GM10248 (cell line): ENCODE measurements at places on chromosomes 5 and 9.

DNA sequence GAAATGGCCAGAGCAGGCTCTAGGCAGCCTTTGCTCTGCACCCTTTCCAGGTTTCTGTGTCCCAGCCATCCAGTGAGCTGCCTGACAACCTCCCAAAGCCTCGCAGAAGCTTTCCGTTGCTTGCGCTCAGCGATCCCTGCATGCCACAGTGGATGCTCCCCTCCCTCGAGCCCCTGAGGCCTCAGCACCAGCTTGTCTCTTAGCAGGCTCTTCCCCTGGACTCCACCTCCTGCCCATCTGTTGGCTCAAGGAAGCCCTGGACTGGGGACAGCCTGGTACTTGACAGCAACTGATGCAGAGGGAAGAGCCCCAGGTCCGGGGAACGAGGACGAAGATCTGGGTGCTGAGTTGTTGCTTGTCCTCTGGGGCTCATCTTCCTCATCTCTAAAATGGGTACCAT lies 23.2 kb downstream of the TSPAN17 start:
- DNase-seq = no peak

GRCh38 chr9:136541709-136542108 lies 4.1 kb downstream of the NOTCH1 start:
- no peak for DNase-seq

GRCh38 chr5:2761921-2762488 lies 10.5 kb upstream of the IRX2 start:
- no peak for DNase-seq

- DNase-seq = no peak
These were observed 340.7 kb downstream of the TLE4 start for GRCh38 chr9:79912318-79913070.

GRCh38 chr5:73352649-73353230 lies 95.8 kb downstream of the FOXD1 start:
- DNase-seq = no peak

DNA sequence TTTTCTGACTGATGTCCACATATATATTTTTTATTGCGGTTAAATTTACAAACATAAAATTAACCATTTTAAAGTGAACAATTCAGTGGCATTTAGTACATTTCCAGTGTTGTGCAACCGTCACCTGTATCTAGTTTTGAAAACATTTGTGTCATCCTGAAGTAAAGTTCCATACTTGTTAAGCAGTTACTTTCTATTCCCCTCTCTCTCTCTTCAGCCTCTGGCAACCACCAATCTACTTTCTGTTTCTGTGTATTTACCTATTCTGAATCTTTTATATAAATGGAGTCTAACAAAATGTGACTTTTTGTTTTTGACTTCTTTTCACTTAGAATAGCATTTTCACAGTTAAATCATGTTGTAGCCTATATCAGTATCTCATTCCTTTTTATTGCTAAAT lies 480.1 kb upstream of the SMARCA2 start:
- DNase-seq = no peak

DNA sequence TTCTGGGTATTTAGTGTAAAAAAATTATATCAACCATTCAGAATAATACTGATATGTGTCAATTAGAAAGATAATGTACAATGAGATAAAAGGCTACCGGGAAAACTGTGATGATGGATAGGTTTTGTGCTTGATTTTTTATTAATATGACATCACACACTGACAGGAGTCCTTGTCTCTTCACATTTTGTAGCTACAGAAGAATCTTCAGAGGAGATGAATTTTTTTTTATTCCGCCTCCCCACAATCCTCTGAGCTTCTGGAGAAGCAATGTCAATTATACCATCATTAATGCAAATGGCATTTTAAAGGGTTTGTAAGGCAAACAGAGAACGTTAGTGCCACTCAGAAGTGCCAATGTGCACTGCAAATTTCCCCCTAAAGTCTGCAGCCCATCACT lies 131.7 kb upstream of the CCNG1 start:
- DNase-seq = no peak

DNA sequence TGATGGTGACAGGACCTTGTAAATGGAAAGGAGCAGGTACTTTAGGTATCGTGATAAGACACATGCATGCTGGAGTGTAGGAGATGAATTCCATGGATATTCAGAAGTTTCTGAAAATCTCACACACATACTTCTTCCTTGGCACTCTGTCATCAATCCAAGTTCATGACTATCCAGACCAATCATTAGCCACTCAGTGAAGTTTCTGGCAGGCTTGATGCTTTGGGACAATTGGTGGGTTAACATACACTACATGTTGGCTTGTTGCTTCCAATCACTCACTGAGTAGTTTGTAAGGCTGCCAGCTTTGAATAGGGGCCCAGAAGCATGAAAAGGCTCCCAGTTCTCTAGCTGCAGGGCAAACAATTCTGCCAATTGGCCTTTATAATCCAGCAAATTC lies 147.6 kb downstream of the CEMIP2 start:
- no peak for DNase-seq

- no peak for DNase-seq
These were observed 45.5 kb downstream of the PUM3 start for GRCh38 chr9:2798423-2798822.

- peak; percentile 26 for DNase-seq
These were observed 33.4 kb downstream of the TMEM252 start for GRCh38 chr9:68507130-68507805.

- no peak for DNase-seq
These were observed 180.7 kb downstream of the KDM4C start for GRCh38 chr9:6938447-6938846.

DNA sequence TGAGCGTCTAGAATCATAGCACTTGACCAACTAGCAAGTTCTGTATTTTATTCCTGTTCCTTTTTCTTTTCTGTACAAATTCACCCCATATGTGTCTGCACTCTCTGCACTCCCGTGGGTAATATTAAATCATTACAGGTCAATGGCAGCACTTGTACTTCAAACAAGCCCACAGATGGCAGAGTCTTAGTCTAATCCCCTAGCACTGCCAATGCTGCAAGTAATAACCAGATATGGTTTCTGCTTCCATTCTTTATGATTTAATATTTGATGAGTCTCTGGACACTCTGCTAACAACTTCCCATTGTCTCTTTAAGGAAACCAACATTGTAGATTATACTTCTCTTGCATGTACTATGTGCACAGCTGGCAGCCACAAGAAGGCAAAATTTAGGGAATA lies 343.8 kb upstream of the CHD1 start:
- DNase-seq = no peak

DNA sequence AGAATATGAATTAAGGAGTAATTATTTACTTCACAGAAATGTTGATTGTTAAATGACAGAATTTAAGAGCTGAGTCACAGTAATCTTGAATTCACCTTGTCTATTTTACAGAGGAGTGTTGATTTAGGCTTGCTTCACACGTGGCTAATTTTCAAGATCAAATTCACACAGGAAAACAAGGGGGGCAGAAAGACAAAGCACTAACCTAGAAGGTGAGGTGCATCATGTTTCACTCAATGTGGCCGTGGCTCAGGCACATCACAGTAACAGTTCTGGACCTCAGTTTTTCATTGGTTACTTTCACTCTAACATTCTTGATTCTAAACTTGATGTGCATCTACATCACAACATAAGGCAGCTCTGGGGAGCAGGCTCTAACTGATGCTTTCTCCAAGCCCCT lies 69.6 kb upstream of the GNAQ start:
- DNase-seq = no peak

- DNase-seq = no peak
These were observed 811 bp upstream of the ARRDC3 start for GRCh38 chr5:91383956-91384300.

DNA sequence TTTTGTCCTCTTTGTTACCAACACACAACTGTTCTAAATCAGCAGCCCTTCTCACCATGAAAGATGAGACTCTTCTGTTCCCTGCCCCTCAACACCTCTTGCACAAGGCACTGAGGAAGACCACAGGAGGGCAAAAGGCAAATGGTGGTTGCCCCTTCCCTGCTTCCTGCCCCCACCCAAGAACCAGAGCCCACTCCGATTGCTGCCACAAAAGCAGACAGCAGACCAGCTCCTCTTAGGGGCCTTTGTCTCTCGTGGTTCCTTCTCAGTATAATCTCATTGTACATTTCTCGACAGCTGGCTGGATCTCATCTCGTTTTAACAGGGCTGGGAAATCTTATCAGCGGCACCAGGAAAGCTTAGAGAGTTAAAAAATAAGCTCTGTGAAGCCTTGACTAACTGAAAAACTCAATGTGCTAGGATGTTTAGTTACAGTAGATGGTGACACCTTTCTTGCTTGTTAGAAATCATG lies 1.1 kb downstream of the MVB12B start:
- no peak for DNase-seq

GRCh38 chr9:17725399-17726010 lies 146.6 kb downstream of the SH3GL2 start:
- no peak for DNase-seq

DNA sequence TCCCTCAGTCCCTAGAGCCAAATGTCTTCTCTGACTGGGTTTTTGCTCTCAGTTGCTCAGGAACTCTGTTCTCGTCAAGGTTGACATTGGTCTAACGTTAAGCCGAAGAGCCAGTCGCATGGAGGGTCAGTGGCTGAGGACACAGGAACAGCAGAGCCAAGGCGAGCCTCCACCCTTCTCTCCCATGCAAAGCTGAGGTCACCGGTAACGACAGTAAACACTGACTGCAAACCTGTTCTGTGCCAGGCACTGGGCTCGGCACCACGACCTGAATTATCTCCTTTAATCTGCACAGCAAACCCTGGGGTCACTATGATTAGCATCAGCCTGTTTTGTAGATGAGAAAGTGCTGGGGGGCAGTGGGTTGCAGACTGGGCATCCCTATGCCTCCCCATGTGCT lies 171.0 kb downstream of the COL23A1 start:
- no peak for DNase-seq

- DNase-seq = no peak
These were observed 109.9 kb downstream of the RFX3 start for GRCh38 chr9:3415906-3416305.

- no peak for DNase-seq
These were observed 528.0 kb upstream of the SEMA6A start for GRCh38 chr5:117102591-117102990.

DNA sequence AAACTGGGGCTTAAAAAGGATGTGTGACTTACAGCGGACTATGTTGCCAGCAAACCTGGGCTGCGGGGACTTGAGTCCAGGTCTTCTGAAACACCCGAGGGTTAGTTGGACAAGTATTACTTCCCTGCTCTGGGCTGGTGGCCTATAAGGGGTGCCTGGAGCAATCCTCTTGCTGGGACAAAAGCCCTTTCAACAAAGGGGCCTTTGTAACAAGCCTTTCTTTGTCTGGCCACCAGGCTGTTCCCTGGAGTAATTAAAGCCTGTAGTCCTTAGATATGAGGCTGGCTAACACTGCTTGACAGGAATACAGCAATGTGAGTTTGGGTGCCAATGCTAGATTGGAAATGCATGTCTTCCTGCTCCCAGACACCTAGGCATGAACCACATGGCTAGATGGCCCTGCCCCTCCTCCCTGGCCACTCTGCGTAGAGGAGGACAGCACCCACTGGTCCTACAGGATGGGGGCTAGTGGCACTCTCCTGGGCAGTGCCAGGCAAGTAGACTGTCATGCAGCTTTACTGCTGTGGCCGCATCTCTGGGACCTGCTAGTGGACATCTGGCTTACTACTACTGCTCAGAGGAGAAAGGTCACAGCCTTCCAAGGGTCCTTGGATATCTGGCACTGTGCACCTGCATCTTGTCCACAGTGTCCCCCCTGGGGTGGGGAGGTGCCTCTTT lies 343.1 kb downstream of the ZSWIM6 start:
- no peak for DNase-seq

DNA sequence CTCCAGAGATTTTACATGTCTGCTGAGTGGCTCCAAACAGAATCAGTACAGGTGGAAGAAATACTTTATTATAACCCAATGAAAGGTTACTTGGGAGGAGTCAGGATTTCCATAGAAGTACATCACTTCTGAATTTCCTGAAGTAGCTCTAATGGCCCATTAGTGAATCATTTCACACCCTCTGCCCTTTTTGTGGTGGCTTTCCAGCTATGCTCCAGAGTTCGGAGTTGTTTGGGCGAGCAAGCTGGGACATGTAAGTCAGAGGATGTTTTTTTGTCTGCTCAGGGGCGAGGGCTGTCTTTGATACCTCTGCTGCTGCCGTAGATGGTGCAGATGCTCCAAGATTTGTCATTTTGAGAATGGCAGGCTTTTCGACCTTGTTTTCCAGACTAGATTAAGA lies 226.1 kb downstream of the GOLPH3 start:
- DNase-seq = no peak

- DNase-seq = no peak
These were observed 102.1 kb downstream of the C5orf15 start for GRCh38 chr5:133866160-133866902.

- DNase-seq = no peak
These were observed 294.2 kb downstream of the ICE1 start for GRCh38 chr5:5716665-5717064.

DNA sequence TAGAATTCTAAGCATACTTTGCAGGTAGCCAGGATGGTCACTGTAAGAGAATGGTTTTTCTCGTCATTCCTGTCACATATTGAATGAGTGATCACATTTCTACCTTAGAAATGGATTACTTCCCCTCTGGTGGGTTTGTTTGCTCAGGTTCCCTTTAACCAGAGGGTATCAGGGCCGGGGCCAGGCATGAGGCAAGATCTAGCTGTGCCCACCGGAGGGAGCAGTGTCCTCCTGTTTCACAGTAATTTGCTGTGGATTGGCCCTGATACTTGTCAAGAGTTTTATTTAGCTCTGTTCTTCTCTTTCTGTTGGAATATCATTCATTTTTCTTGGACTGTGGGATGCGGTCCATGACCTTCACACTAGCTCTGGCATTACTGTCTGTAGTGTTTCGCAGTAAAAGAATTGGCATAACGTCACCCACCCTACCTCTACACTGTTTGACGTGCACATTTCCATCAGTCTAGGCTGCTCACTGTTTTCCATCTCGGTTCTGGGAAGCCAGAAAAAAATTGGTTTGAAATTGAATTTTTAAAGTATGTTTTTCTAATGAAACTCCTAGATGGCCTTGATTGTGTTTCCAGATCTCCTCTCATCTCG lies 42.4 kb upstream of the ZBED3 start:
- DNase-seq = no peak

GRCh38 chr5:15718421-15719179 lies 218.6 kb downstream of the FBXL7 start:
- DNase-seq = no peak

DNA sequence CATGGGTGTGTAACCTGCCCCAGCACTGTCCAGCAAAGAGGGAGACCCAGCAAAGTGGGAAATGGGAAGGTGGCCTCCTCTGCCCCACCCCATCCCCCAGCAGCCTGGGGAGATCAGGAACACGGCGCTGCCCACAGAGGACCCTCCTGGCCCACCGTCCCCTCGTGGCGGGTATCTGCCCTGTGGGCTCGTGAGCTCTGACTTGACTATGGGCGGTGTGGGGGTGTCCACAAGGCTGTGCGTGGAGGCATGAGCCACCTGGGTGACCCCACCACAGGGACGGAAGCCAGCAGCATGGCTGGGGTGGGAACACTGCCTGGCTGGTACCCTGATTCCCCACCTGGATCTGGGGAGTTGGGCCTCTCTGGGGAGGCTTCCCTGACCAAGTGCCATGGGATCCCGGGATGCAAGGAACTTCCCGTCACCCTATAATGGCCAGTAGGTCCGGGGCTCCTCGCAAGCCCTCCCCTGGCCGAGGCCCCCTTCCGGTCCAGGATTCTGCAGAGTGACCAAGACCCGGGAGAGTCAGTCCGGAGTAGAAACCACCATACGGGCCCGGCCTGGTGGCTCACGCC lies 29.3 kb upstream of the SLC6A19 start:
- DNase-seq = no peak
